ENCODE measurements at places on chromosomes 16 and 17.

DNA sequence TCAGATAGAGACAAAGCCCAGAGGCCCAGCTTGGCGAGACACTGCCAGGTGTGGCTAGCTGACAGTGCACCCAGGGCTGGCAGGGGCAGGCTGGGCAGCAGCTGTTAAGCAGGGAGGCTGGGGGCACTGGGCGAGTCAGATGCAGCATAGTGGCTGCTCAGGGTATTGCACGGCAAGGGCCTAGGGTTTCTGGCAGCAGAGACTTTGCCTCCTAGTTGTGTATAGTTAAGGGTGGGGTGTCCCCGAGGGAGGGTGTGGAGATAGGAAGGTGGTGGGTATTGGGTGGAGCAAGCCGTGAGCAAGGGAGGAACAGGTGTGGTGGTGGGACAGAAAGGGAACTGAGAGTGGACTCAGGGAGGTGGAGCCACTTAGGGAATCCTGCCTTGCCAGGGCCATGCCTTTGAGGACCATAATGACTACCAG is 66.0 kb downstream of the SMPD3 start:
- DNase-seq: no peak

- DNase-seq: no peak
These were observed 74.1 kb downstream of the SREBF1 start for GRCh38 chr17:17762744-17763105.

DNA sequence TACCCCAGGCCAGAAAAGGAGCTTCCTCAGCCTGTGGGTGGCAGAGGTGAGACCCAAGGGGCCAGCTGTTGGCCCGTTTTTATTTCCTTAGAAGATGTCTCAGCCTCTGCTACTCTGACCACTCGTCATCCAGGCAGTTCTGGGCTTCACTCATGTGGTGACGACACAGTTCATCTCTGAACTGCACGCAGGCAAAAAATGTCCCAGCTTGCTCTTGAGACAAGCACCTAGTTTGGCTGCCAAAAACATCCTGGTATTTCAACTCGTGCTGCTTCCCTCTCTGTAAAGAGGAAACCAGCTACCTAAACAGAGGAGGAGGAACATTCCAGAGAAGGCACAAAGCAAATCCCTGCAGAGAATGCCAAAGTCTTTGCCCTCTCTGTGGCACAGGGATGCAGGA is 125.7 kb downstream of the XYLT1 start:
- no peak for DNase-seq

DNA sequence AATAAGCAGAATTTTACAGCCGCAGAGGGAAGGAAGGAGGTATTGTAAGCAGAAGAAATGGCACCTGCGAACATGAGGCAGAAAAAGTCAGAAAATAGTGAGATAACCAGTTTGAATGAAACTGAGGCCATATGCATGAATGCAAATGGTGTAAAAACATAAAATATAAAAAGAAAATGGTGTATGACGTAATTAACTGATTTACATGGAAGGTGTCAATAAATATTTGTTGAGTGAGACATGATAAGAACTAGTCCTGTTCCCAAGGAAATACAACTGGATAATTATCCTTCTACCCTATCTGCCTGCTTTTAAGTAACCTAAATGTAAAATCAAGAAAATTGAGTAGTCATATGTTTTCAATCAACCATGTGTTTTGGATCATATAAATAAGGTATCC is 178.1 kb upstream of the TOX3 start:
- no peak for DNase-seq

- peak; percentile 37 for DNase-seq
These were observed 57.7 kb downstream of the BAIAP2 start for GRCh38 chr17:81092518-81093095.

DNA sequence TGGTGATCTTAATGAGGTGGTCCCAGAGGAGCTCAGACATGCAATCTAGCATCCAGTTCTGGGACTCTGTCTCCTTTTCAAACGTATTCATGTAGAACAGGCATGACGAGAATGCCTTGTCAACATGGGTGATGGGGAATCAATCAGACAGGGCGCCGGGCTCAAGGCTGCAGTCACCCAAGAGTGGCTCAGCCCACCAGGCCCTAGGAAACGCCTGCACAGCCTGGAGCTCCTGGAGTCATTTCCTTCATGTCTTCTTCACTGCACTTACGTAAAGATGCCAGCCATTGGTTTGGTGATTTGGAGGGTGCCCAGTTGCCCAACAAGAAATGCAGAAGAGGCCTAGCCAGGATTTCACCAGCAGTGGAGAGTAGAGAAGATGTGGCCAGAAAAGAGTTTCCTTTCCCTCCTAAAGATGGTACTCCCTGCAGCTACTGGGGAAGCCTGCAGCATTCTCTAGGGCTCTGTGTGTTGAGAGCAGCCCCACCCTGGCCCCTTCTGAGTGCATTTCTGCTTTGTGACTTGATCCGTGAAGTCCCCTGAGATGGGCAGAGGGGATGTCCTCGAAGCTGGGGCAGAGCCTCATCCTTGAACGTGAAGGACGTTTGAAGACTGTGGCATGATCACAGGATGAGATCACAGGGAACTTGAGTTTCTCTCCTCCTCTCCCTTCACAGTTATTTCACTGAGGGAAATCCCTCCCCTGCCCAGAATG is 24.0 kb upstream of the STH start:
- DNase-seq: no peak
